ENCODE measurements at places on chromosomes 11 and 22.

- peak; percentile 25 for DNase-seq
Observed at GRCh38 chr11:44893846-44894617, 56.7 kb downstream of the TP53I11 start.

DNA sequence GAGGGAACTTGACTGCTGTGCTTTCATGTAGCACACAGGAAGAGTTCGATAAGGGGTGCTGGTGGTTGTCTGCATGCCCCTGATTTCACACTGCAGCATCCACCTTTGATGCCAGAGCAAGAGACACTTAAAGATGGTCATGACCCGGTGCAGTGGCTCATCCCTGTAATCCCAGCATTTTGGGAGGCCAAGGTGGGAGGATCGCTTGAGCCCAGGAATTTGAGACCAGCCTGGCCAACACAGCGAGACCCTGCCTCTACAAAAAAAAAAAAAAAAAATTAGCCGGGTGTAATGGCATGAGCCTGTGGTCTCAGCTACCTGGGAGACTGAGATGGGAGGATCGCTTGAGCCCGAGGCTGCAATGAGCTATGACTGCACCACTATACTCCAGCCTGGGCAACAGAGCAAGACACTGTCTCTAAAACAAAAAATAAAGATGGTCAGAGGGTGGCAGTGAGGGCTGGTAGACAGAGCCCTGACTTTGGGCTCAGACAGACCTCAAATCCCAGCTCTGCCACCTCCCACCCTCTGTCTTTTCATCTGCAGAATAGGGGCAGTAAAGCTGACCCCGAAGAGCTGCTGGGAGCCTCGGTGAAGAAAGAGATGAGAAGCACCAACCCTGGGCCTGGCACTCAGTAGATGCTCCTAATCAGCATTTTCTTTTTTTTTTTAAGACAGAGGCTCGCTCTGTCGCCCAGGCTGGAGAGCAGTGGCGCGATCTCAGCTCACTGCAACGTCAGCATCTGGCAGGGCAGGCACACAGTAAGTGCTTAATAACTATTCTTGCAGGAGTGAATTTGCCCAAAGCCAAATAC lies 17.7 kb downstream of the VWCE start:
- DNase-seq = no peak

GRCh38 chr11:128171506-128171905 lies 415.9 kb downstream of the ETS1 start:
- no peak for DNase-seq

- no peak for DNase-seq
Observed at GRCh38 chr11:13947379-13947778, 15.1 kb upstream of the SPON1 start.

- no peak for DNase-seq
Observed at GRCh38 chr11:108916290-108916689, 251.4 kb downstream of the DDX10 start.

- DNase-seq = no peak
Observed at GRCh38 chr11:120746376-120746775, 234.8 kb downstream of the GRIK4 start.

GRCh38 chr11:24407733-24408132 lies 89.1 kb upstream of the LUZP2 start:
- no peak for DNase-seq

- DNase-seq = no peak
Observed at GRCh38 chr11:108788565-108789199, 123.8 kb downstream of the DDX10 start.

GRCh38 chr11:16096336-16096735 lies 260.0 kb downstream of the SOX6 start:
- no peak for DNase-seq

- DNase-seq = no peak
Observed at GRCh38 chr22:49413551-49413950, 414.1 kb downstream of the BRD1 start.

DNA sequence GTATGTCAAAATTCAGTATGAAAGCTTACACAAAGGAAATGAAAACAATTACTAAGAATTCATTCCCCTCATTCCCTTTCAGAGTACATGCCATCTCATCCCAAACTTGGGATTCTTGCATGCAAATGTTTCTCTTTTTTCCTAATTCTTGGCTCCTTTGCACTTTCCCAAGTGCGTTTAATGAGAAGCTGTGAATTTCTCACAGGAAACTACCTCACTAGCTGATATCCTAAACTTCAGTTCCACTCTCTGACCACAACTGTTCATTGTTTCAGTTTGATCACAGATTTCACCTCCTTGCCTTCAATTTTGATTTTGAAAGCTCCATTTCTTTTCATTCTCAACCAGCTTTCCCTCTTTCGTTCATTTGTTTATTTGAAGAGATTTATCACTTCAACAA lies 5.9 kb upstream of the ARL14EP start:
- DNase-seq = no peak

GRCh38 chr11:73292525-73292894 lies 15.6 kb upstream of the ARHGEF17 start:
- no peak for DNase-seq

DNA sequence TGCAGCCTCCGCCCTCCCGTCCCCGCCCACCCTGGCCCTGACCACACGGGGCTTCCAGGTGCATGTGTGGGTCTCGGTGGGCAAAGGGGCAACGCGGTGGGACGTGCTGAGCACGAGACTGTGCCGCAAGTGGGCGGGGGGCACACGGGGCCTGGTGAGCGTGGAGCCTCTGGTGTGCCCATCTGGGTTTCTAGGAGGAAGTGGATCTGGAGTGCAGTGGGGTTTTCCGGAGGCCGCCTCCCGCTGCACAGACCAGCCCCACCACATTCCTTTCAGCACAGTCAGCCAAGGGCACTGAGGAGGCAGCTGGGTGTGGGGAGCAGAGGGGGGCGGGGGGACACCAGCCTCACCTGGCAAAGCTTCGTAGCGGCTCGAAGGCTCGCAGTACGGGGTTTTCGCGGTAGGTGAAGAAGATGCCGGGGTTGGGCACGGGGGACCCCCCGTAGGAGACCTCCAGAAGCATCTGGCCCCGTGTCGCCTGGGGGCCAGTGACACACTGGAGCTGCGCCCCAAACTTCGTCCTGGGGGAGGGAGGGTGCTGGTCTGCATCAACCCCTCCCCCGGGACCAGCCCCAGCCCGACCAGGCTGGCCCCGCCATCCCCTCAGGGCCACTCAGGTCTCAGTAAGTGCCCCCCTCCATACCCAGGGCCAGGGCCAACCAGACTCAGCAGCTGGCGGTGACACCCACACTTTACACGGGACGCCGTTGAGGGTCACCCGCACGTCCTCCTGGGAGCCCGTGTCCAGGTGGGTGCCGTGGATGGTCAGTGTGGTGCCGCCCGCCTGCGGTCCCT lies 12.4 kb upstream of the MAPK11 start:
- no peak for DNase-seq

GRCh38 chr11:46570790-46571398 lies 22.9 kb downstream of the AMBRA1 start:
- DNase-seq = no peak

- no peak for DNase-seq
Observed at GRCh38 chr11:44244639-44245310, 65.2 kb downstream of the ALX4 start.

GRCh38 chr11:88208745-88209144 lies 33.5 kb upstream of the RAB38 start:
- no peak for DNase-seq

- peak; percentile 16 for DNase-seq
Observed at GRCh38 chr11:34356130-34356529, 1.7 kb downstream of the ABTB2 start.

GRCh38 chr22:24071686-24072085 lies 60.6 kb downstream of the CABIN1 start:
- DNase-seq = no peak

DNA sequence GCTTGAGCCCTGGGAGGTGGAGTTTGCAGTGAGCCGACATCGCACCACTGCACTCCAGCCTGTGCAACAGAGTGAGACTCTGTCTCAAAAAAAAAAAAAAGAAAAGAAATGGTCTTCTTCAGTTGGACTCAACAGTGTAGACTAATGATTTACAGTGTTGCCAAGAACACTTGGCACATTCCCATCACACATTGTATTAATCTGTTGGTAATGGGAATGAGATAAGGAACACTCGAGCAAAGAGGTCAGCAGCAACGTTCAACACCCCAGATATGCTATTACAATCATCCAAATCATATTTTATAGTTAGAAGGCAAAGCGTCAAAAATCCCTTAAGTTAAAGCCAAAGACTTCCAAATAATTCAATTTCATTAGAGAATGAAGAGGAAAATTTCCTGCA lies 14.5 kb downstream of the CDON start:
- no peak for DNase-seq

DNA sequence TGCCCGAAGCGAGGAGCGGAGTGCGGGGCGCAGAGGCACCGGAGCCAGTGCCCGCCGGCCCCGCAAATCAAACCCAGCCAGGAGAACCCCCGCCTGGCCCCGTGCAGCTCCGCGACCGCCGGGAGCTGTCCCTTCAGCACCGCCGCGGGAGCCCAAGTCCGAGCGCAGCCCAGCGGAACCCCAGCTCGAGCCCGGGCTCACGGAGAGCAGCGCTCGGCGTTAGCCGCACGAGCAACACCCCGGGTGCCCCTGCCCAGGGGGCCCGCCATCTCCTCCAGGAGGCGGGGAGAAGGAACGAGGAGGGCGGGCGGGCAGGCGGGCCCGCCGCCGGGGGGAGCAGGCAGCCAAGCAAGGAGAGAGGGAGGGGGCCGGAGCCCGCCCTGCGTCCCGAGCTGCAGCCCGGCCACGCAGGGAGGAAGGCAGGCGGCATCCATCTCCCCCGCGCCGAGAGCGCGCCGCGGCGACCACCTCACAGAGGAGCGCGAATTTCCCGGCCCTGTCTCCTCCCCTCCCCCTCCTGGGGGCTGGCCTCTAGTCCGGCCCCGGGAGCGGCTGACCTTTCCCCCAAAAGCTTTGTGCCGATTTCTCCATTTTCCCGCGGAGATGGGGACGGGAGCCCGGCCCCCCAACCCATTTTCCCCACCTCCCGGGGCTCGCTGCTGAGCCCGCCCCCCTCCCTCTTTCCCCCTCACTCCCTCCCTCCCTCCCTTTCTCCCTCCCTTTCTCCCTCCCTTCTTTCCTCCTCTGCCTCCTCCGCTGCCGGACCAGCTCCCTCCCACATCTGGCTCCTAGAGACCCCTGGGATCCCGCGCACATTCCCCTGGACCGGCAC lies 621 bp downstream of the KCNC1 start:
- no peak for DNase-seq

- no peak for DNase-seq
Observed at GRCh38 chr11:13674799-13675509, 6.5 kb downstream of the FAR1 start.

DNA sequence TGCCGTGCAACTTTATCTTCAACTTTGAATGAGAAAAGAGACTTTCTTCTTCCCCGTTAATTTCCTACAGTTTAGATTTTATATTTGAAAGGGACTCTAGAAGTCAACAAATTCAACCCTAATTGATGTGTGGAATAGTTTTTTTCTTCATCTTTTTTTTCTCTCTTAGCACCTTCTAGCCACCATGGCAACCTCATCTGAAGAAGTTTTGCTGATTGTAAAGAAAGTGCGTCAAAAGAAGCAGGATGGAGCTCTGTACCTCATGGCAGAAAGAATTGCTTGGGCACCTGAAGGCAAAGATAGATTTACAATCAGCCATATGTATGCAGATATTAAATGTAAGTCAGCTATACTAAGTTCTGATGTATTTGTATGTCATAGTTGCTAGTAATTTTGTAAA lies 10.5 kb downstream of the GTF2H1 start:
- no peak for DNase-seq

DNA sequence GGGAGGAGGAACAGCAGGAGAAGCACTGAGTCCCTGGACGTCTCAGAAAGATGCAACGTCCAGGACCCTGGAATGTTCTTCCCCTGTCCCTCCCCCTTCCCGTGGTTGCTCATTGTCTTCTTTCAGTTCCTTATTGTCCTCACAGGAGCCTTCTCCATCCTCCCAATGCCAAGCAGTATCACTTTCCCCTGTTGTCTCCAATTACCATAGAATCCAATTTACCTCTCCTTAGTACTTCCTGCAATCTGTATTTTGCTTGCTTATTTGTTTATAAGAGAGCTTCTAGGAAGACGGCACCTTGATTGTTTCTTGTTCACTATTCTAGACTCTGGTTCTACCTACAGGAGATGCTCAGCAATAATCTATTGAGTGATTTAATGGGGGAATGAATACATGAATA lies 1273.7 kb downstream of the LRRC4C start:
- DNase-seq = no peak

DNA sequence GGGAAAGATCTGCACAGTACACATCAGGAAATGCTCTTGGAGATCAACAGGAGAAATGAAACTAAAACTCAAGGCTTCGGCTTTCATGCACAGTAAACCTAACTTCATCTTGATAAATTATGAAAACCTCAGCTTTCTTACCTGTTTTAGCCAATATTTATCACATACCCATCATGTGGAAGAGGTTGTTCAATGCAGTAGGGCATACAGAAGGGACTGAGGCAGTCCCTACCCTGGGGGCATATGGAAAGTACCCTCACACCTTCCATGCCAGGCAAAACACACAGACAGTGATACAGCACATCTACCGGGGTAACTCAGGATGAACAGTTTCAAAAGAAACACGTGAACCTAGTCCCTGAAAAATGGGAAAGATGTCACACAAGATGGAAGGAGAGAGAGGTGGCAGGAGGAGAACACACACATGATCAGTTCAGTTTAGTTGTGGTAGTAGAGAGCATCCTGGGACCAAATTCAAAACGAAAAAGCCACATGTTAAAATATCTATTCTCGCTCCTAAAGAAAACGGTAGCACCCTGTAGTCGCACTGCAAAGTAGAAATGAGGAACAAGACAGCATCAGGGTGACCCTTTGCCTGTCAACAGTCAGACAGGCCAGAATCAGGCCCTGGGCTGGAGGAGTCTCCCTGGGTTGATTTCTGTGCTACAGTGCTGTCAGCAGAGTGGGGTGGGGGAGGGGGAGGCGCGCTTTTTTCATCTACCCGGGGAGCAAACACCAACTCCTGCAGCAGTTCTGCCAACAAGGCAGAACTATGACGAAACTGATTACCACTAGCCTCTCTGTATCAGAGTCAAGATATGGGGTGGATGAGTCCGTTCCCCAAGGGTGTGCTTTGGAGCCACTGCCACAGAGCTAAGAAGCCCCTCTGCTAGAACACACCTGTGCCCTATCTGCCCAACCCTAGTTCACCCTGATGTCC lies 1.3 kb downstream of the HIRA start:
- DNase-seq = peak; percentile 46

- DNase-seq = no peak
Observed at GRCh38 chr11:35933320-35933871, 10.5 kb upstream of the LDLRAD3 start.

- no peak for DNase-seq
Observed at GRCh38 chr11:116427337-116427902, 345.4 kb downstream of the BUD13 start.

- no peak for DNase-seq
Observed at GRCh38 chr11:70124321-70125000, 46.3 kb downstream of the ANO1 start.

DNA sequence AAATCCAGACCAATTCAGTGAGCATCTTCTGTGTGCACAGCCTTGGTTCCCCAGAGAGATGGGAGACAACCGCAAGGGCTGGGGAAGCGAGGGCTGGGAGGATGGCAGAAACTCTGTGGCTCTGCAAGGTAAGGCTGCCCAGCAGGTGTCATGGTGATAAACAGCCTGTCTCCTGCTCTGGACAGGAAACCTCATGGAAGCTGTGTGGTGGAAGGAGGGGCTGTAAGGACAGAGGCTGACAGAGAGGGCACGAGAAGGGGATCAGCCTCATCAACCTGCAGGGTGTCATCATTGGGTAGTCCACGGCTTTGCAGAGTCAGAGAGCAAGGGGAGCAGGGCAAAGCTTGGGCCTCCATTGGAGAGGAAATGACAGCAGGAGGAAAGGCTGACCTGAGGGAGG lies 138.4 kb upstream of the CADM1 start:
- DNase-seq = no peak

GRCh38 chr11:59028105-59028504 lies 58.0 kb upstream of the GLYATL1B start:
- DNase-seq = no peak

Measured in B cell (primary cell).